ENCODE measurements at places on chromosomes 6 and 20.
A peak's percentile ranks its signal among the peaks of the same experiment; 100 is the strongest.

DNA sequence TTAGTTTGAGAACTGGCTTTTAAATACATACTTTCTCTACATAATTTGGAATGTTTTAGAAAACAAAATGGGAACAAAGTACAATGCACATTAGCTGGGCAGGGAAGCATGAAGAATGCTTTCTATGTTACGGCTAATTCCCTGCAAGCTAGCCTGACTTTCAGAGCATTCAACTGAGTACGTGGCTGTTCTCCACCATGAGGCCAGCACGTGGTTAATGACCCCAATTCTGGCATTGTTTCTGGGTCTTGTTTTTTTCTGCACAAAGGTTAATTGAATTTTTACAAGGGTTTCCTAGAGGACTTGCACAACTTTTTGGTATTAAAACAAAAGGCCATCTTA, 208.6 kb upstream of the AGPAT4 start:
- DNase-seq, result no peak

GRCh38 chr6:5468586-5468985, 207.3 kb downstream of the FARS2 start:
- no peak for DNase-seq

DNA sequence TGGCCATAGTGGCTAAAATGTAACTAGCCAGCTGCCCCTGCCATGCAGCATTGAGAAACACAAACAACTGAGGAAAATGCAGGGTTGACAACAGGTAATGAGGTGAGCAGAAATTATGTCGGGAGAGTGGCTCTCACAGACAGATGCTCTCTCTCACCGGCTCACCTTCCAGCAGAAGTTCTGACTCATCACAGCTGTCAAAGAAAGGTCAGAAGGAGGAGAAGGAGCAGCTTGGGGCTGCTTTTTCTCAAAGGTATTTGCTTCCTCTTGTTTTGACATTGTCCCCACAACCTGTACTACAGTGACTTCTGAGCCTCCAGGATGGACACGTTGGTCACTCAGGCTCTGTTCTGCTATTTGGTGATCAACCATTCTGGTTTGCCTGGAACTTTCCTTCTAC, 190.5 kb upstream of the HEY2 start:
- peak; percentile 51 for DNase-seq

DNA sequence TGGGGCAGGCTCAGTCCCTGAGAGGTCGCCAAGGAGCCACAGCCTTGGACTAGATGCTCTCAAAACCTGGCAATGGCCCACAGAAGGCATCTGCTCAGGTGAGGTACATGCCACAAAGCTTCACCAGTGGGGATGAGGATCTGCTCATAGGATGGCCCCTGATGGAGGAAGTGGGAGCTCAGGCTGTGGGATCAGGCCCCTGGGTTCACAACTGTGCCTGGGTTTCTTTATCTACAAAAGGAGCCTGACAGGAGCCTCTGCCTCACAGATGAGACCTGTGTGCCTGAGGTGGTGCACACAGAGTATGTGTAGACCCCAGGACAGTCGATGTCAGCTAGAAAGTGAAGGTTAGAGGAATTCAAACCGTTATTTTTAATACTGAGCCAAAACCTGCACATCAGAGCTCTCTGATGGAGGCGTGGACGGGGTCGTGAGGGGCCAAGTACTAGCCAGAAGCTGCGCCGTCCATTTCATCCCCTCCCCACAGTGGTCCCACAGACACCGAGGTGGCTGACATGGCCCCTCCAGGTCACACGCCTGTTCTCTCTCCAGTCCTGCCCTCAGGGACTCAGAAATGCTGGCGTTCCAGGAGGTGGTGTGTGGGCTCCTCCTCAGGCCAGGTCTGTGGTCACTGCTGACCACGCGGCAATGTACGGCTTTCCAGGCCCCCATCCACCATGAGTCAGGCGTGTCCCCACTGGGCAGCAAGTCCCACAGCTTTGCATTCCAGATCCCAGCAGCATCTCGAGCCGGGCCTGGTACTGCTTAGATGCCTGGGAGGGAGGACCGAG, 33.3 kb downstream of the NTSR1 start:
- DNase-seq, result no peak

GRCh38 chr6:159102373-159103160, 57.8 kb upstream of the TAGAP start:
- peak; percentile 24 for DNase-seq

DNA sequence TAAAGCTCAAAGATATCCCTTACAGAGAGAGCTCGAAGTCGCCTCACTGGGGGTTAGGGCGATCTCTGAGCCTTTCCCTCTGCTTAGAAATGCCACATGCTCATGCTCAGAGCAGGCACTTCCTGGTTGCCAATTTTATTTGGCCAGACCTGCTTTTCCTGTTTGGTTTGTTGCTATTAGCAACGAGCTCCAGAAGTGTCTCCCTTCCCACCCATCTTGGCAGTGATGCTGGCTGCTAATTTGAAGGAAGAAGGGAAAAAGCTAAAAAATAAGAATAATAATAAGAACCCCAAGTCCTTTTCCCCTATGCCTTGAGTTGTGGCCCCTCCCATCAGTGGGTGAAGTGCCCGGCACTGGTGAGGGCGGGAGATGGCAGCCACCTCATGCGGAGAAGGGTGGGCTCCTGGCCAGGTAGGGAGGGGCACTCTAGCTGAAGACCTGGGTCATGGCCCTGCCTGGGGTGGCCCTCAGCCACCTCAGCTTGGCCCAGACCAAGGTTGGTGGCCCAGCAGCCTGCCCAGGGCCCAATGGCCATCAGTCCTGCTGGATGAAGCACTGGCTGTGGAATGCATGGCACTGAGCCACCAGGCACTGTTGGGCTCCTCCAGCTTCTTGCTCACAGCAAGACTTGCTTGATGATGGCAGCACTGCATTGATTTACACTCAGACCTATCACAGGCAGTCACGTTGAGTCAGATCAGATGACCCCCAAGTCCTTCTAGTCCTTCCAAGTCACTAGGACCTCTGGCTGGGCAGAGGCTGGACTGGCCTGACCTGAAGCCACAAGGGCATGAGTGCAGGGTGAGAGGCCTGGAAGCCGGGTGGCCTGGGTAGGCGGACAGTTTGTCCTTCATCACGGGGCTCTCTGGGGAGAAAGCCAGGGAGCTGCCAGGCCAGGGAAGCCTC, 79.0 kb downstream of the SYNJ2 start:
- DNase-seq, result peak; percentile 65

DNA sequence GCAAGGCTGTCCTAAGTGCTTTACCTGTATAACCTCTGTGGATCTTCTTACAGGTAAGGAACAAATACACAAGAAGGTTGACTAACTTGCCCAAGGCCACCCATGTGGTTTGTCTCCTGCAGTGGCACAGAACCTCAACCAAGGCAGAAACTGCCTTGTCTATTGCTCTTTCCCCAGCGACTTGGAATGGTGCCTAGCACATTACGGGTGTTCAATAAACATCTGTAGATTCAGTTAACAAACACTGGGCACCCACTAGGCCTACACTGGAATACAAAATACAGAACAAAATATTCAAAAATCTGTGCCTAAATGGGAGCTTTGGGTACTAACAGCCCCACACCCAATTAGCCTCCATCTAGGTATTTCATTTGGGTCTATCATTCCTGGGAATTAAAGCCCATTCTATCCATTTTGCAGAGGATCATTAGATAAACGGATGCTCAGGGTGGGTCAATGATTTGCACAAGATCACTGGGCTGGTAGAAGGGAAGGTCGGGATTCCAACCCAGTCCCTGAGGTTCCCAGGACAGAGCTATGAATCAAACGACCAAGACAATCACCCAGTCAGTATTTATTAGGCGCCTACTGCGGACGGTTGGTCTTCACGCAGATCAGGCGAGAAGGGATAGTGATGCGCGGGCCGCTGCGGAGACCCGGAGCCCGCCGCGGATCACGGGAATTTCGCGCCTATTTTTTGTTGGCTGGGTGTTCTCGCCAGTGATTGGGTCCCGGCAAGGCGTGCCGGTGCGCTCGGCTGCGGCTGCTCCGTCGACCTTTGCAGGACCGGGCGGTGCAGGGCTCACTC, at the start of gene STK35:
TSS of gene STK35 (plus strand) at position 771 of the 808 bp plus-strand sequence. CDS start 55 bp downstream, outside the sequence.
- peak; percentile 89 for DNase-seq

DNA sequence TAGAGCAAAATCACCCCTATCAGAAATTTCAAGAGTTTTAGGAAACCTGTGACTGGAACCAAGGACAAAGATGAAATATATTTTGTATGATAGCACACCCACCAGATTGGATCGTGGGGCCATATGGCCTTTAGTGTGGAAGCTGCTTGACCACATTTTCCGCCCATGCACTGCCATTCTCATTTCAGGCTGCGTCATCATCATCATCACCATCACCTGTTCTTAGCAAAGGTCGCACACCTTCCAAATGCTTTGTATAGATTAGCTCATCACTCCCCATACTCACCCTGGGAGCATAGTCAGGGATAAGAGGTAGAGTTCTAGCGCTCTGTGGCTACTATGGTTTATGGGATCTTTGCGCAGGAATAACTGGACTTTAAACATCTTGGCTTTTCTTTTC, 185.7 kb downstream of the MTHFD1L start:
- no peak for DNase-seq

- peak; percentile 5 for DNase-seq
Measured at GRCh38 chr6:18206591-18206990, 51.4 kb downstream of the KDM1B start.

GRCh38 chr6:113879186-113880096, 22.3 kb downstream of the MARCKS start:
- peak; percentile 80 for DNase-seq

DNA sequence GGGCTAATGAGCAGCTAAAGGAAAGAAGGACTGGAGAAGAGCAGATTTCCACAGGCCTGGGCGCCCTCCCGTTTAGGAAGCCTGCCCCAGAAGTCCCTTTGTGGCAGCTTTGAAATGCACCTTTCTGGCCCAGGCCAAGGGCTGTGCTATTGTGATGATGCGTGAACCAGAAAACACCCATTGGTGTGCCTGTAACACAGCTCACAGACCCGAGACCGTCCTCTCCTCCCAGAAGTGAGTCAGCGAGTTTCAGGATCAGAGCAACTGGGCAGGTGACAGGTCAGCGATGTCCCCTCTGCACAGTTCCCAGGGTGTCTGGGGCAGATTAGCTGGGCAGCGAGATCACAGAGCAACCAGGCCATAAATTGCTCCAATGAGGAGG, 71.9 kb upstream of the SULF2 start:
- DNase-seq, result peak; percentile 60

DNA sequence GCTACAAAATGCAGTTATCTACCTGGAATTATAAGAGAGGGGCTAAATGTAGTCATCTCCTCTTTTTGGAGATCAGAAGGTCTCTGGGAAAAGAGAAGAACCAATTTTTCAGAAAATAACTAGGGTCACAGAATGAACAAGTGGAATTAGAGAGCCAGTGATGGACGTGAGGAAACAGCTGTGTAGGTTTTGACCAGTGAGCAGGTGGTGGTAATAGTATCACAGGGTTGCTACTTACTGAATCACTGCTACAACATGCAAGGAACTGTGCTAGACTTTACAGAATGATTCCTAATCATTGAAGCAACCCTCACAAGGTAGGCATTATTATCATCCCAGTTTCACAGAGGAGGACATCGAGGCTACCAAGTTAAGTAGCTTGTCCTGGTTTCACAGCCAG, 1.7 kb downstream of the ATP6V1G2 start:
- DNase-seq, result no peak

DNA sequence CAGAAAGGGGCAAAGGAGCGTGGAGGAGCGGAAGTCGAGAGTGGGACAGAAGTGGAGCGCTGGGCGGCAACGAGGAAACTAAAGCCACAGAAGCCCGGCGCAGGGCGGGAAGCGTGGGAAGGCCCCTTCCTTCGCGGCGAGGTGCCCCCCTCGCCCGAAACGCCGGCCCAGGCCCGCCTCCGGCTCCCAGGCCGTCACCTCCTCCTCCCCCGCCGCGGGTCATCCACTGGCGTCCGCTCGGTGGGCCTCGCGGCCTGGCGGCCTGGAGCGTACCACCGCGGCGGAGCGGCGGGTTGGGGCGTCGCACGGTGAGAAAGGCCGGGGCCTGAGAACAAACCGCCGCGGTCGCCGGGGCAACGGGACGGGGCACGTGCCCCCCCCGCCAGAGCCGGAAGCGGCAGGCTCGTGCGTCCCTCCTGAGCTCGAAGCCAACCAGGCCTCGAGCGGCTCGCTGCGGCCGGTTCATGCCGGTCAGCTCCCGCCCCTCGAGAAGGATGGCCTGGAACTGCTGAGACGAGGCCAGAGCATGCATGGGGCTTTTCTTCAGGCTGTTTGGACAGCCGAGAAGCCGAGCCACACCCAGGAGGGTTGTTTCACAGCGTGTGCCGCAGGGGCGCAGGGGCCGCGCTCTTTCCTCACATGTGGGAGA, at the start of gene TCP11:
TSS of gene TCP11 (minus strand) at position 333 of the 649 bp plus-strand sequence. CDS start 469 bp downstream, outside the sequence.
- peak; percentile 65 for DNase-seq

DNA sequence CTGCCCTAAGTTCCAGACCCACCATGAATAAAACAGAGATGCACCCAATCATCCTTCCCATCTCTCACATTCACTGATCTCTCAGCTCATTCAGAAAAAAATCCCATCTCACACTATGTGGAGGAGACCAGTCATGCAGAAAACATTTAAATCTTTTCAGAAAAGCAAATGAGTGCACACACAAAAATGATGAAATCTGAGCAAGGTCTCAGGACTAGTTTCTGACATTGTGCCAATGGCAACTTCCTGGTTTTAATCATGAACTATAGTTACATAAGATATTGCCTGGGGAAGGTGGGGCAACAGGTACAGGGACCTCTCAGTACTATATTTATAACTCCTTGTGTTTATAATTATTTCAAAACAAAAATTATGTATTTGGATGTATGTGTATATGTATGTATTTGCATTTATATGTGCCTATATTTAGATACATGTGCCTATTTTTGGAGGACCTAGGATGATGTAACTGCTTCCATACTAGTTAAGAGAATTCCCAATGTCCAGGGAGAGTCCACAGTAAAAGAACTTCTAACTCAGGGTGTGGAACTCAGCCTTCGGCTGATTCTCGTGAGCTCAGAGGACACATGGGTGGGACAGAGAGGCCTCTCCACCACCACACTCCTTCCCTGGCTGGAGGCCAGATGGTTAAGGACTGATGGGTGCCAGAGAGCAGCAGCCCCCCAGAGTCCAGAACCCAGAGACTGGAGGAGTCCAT, 71.7 kb upstream of the MAP3K4 start:
- DNase-seq, result no peak

GRCh38 chr20:1150218-1150617, 31.8 kb downstream of the PSMF1 start:
- DNase-seq, result no peak

DNA sequence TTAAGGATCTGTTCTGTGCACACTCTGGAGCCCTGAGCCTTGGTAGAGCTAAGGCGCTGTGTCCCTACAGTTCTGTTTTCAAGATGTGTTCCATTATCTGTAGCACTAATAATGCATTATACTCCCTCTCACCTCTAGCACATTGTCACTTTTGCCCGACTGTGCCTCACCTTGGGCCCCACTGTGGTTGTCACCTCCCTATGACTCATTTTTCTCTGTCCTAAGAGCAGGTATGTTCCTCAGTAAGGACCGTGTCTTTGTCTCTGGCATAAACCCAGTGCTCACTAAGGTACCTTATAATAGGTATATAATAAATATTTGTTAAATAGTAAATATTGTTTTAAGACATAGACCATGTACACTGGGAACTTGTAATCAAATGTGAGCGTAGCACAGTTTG, 942.5 kb upstream of the CITED2 start:
- no peak for DNase-seq

- no peak for DNase-seq
Measured at GRCh38 chr20:36908603-36909002, 32.7 kb downstream of the TLDC2 start.

- DNase-seq, result no peak
Measured at GRCh38 chr20:35796571-35796970, 24.8 kb downstream of the PHF20 start.

All from endodermal cell (in vitro differentiated cells).